Activated CD4-positive, alpha-beta memory T cell treated with anti-CD3 and anti-CD28 coated beads, Interleukin-2, amount 10 ng/mL, durations not matched to agents 7 days and 5 days (primary cell): ENCODE measurements at places on chromosomes 1 and 21. TPM values are rescaled to one million over a fixed set of nuclear protein-coding genes. Genes with fewer than 3 reads are reported as not detected.

- DNase-seq: no peak
These were observed 639.7 kb downstream of the LMO4 start for GRCh38 chr1:87968197-87968955.

GRCh38 chr1:204079608-204079999, 6.7 kb downstream of the SOX13 start:
- no peak for DNase-seq

GRCh38 chr1:241823925-241824324, 24.1 kb upstream of the EXO1 start:
- DNase-seq: no peak

- no peak for DNase-seq
These were observed 44.3 kb downstream of the TRIM11 start for GRCh38 chr1:228362141-228362883.

DNA sequence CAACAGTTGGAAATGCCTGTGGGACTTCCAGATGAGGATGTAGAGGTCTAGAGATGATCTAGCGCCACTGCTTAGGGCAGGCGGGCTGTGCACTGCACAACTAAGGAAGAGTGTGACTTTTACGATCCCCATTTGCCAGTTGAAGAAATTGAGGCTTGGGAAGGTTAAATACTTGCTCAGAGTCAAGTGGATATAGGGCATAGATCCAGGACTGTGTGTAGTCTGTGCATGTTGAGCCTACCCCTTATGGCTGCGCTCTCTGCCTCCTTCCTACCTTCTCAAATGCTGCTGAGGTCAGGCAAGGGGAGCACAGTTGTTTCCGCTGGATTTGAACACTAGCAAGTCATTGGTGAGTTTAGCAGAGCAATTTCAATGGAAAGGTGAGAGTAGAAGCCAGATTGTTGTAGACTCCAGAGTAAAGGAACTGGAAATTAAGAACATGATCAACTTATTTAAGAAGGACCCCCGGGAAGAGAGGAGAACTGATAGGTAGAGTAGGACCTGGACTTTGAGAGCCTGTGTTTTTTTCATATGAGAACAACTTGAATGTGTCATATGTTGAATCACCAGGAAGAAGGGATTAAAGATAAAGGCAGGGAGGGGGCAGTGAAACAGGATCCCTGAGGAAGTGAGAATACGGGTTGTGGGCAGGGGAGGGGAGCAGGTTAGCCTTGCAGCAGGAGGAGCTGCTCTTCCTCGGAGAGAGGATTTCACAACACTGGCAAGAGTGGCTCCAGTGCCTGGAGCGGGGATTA, 2.7 kb downstream of the CAPN2 start:
- no peak for DNase-seq

The ARHGAP29 gene
- total RNA-seq: 0.05 TPM

The RAB42 gene
- total RNA-seq: not detected

DNA sequence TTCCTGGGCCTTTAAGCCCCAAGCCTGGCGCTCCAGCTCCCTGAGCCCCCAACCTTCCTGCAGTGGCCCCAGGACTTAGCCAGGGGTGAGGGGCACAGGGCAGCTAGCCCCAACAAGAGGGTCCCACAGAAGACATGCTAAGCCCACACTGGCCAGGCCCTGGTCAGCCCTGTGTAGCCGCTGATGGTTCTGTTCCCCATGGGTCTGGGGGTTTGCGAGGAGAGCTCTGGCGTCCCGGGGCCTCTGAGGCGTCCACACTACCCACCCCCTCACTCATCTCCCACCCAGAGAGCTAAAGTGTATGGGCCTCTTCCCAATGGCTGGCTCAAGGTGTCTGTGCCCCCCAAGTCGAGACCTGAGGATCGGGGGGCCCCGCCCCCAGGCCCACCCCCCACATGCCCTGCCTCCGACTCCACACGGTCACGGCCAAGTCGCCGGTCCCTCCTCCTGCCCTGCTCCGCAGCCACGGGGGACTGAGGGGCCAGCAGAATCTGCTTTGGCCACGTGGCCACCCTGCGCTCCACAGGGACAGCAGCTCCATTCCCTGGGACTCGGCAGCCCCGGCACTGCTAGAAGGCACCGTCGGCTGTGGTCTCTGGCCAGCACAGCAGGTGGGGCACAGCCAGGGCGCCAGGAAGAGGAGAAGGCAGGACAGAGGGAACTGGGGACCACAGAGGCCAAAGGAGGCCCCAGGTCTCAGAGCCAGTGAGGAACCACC, 7.8 kb downstream of the TNFRSF18 start:
- no peak for DNase-seq

The CDCA8 gene
- total RNA-seq: 73.5 TPM

GRCh38 chr1:66787641-66788040, 13.4 kb downstream of the INSL5 start:
- no peak for DNase-seq

DNA sequence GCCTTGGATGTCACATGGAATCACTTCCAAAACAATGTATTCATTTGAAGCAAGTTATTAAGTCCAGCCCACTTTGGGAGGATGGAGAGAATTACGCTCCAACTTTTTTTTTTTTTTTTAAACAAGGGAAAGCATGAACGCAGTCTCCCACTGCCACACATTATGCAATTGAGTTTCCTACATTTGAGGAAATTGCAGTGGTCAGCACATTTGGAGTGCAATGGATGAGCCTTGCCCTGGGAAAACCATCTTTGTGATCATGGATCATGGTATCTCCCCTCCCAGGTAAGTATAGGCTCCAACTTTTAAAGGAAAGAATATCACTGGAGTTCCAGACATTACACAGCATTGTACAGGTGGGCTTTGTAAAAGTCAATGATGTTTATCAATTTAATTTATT, 26.7 kb downstream of the MAP10 start:
- DNase-seq: no peak

DNA sequence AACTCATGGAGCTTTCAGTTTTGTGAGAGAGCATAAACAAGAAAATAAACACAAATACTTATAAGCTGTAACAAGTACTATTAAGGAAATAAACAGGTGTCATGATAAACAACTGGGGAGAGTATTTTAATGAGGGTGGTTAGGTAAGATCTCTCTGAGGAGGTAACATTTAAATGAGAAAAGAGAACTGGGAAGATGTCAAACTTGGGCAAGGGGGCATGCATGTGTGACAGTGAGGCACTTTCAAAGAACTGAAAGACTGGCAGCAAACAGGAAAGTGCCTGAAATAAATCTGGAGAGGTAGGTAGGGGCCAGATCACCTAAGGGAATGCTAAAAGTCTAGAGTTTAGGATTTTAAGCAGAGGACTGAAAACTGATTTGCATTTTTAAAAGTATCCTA, 37.8 kb downstream of the NSL1 start:
- no peak for DNase-seq

DNA sequence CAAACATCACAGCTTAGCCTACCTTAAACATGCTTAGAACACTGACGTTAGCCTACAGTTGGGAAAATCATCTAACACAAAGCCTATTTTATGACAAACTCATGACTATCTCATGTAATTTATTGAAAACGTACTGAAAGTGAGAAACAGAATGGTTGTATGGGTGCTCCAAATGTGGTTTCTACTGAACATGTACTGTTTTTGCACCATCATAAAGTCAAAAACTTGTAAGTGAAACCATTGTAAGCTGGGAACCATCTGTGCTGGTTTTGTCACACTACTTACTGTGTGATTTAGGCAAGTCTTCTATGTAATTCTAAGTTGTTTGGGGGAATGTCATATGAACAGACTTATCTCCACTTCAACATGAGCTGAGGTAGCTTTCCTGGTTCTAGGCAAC, 55.5 kb downstream of the TOR1AIP2 start:
- DNase-seq: no peak

GRCh38 chr1:112267929-112268328, 128.1 kb upstream of the CTTNBP2NL start:
- DNase-seq: no peak

The TRIM46 gene
- total RNA-seq: 17.8 TPM

- no peak for DNase-seq
These were observed 91.8 kb upstream of the SERBP1 start for GRCh38 chr1:67522001-67522441.

The OR2AK2 gene
- not detected for total RNA-seq

The LEFTY1 gene
- not detected for total RNA-seq

The TDRD10 gene
- not detected for total RNA-seq

The CHI3L2 gene
- 8.5 TPM for total RNA-seq

DNA sequence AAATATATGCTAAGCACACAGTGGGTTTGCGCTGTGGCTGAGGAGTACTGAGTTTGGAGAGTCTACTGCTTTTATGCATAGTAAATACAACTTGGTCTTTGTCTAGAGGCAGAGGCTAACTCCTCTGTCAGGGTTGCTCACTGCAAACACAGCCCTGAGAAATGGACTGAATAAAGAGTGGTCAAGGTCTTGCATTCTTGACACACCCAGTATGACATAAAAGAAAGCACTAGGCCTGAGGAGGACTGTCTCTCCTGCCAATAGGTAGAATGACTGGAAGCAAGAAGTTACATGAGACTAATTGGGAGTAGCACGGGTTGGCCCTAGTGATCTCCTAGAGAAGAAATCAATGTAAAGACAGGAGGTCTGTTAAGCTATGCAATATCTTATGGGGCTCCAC, 367.2 kb upstream of the B3GALT2 start:
- no peak for DNase-seq

DNA sequence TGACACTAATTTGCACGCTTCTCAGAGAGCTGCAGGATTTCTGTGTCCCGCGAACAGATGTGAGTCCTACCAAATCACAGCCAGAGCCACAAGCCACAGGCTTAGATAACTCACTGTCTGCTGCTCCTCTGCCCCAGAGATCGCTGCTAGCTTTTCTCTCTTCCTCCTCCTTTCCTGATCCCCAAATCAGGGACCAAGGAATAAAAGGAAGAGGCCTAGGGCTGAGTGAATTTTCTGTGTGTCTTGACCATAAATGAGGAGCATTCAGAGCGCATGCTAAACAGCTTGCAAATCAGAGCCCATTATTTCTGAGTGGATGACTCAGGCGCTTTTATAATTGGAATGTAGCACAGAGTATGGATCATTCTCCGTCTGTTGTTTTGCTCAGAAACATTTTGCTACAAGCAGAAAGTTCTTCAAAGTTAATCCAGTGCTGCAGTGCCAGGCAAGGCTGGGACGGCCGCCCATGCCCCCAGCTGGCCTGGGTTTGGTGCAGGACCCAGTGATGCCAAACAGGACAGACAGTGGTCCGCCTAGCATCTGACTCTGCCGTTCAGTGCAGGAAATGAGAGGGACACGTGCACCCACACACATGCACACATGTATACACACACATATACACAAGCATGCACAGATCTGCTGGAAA, 38.2 kb downstream of the KCNAB2 start:
- DNase-seq: no peak

The LCE2A gene
- total RNA-seq: not detected

DNA sequence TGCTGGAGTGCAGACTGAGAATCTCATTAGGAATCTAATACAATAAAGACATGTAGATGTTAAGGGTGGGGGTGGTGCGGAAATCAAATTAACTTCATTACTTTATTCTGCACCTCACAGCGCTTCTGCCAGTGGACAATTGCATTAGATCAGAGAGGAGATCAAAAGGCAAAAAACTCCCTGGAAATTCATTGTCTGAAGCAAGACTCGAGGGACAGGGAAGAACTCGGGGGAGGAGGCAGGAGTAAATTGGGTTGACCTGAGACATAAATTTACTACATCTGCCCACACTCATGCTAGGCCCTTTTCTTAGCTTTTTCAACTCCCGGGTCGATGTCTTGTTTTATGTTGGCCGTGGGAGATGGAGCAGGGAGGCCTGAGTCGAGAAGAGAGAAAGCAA, 315.4 kb downstream of the SPATA17 start:
- DNase-seq: no peak

GRCh38 chr1:162663589-162664106, 31.4 kb downstream of the DDR2 start:
- DNase-seq: no peak

- no peak for DNase-seq
These were observed 13.5 kb downstream of the TOR3A start for GRCh38 chr1:179095377-179095776.

The TMEM51 gene
- total RNA-seq: not detected

- DNase-seq: no peak
These were observed 32.2 kb upstream of the GADD45A start for GRCh38 chr1:67652800-67653199.

The INTS3 gene
- total RNA-seq: 46.9 TPM

DNA sequence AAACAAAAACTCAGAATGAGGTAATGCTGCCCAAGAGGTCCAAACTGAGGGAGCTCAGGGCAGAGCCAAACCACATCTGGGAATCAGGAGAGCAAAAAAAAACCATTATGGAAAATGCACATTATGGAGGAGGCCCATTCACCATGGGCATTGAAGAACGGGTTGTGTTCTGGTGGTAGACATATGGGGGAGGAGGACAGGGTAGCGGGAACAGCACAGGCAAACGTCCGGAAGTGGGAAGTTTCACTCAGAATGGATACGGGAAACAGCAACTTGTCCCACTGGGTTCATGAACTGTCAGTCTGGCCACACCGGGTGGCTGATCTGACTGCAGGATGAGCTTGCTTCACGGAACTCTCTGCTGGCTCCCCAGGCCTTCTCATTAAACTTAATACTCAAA, 139.7 kb downstream of the RRAGC start:
- DNase-seq: no peak

DNA sequence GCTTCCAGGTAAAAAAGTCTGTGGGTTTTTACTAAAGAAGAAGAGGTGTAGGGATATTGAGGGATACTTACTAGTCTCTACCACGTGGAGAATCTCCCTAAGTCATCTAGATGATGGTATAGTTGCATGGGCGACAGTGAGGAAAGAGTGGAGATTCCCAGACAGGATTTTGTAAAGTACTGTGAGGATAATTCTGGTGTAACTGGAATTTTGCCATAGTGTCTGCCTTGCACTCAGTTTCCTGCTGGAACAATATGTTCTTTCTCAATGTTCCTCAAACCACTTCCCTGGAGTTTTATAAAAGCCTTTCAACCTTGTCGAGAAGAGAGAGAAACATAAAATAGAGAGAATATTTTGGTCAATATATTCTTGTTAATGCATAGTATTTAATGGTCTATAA, 95.1 kb upstream of the WLS start:
- no peak for DNase-seq
